ENCODE measurements at places on chromosomes 1 and 21.

DNA sequence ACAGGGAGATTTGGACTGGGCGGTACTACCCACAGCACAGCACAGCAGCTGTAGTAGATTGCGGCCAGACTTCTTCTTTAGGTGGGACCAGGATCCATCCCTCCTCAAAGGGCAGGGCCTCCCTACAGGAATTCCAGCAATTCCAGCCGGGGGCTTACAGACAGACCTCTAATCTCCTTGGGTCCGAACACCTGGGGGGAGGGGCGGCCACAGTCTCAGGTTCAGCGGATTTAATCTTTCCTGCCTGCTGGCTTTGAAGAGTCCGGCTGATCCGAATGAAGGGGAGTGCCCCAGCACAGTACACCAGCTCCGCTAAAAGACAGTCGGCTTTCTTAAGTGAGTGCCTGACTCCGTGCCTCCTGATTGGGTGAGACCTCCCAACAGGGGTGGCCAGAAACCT lies 1708.5 kb downstream of the BRINP3 start:
- no peak for DNase-seq

GRCh38 chr1:22142315-22143064 lies 407 bp downstream of the WNT4 start:
- DNase-seq = no peak

GRCh38 chr1:61439234-61439633 lies 285.7 kb downstream of the TM2D1 start:
- no peak for DNase-seq

- DNase-seq = no peak
Measured at GRCh38 chr1:119133987-119134386, 6.5 kb downstream of the WARS2 start.

- no peak for DNase-seq
Measured at GRCh38 chr1:175679981-175680652, 63.3 kb downstream of the TNR start.

DNA sequence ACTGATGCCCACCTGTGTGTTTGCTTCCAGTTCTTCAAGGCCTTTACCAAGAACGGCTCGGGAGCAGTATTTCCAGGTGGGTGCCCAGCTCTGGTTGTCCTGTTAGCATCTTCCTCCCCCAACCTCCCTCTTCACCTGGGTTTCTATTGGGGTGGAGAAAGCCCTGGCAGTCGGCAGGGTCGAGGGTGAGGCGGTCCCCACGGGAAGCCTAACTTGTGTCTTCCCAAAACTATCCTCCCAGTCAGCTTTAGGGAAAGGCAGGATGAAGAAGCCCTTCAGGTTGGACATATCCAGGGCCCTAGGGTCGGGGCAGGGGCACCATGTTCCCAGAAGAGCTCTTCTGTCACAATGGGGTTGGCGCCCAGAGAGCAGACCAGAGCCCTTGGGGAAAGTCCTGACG lies 20.6 kb downstream of the QSOX1 start:
- DNase-seq = no peak

- DNase-seq = no peak
Measured at GRCh38 chr1:54791880-54792522, 9.1 kb downstream of the TTC22 start.

DNA sequence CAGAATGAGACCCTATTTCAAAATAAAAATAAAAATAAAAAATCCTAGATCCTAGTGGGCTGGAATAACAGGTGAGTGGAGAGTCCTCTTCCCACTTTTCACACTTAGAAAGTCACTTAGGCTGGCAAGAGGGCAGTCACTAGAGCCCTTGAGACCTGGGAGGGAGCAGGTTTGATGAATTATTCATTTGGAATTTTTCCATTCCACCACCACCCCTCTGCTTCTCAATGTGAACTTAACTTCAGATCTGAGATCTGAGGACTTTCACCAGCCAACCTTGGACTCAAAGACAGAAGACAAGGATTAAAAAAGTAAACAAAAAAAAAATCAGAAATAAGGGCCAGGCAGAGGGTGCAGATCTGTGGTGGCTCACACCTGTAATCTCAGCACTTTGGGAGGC lies 16.5 kb downstream of the AKR7A3 start:
- DNase-seq = no peak

- no peak for DNase-seq
Measured at GRCh38 chr1:209207126-209207700, 376.3 kb upstream of the CAMK1G start.

- no peak for DNase-seq
Measured at GRCh38 chr1:91007827-91008226, 14.0 kb downstream of the ZNF644 start.

- DNase-seq = no peak
Measured at GRCh38 chr1:206068314-206068713, 15.3 kb downstream of the RHEX start.

- no peak for DNase-seq
Measured at GRCh38 chr1:60281360-60281932, 207.9 kb upstream of the C1orf87 start.

DNA sequence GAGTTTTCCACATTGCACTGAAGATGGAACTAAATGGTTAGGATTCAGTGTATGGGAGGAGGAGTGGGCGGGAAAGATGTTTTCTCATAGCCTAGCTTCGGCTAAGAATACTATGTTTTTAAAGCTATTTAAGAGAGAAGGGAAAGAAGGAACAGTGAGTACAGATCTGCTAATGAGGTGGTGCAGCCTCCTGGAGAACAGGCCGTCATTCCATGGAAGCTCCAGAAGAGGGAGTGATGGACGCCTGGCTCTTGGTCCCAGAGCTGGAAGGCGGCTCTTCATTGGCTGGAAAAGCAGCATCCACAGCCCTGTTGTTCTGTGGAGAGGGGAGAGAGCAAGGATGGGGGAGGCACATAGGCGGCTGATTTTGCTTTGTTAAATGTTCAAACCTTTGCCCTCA lies 6.9 kb downstream of the CAMK1G start:
- no peak for DNase-seq

GRCh38 chr1:109011335-109011734 lies 30.6 kb downstream of the WDR47 start:
- no peak for DNase-seq

Measured in stimulated activated CD8-positive, alpha-beta memory T cell treated with anti-CD3 and anti-CD28 coated beads, Interleukin-15, amount 100 ng/mL, for 4 hours (primary cell).